ENCODE measurements at places on chromosomes 6 and 20. TPM values are rescaled to one million over a fixed set of nuclear protein-coding genes. Genes with fewer than 3 reads are reported as not detected.

DNA sequence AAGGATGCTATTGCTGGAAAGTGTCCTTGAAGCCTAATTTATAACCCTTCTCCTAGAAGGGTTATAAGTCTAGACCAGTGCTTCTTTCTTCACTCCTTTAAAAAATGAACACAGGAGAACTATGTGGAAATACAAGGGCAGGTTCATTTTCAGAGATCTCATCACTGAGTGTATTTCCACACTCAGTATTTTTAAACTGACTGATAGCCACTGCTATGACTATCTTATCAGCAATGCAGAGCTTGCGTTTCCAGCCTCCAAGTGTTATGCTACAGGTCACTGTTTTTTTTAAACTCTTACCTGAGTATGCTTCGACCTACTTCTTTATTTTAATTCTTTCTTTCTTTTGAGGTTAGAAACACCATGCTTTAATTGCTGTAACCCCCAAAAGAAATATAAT is 319.1 kb downstream of the ARHGAP18 start:
- no peaks in the 10 kb centered on the region for H3K36me3 ChIP-seq
- H3K4me3 ChIP-seq = no peak overlapping the region
- no peaks in the 10 kb centered on the region for H3K27me3 ChIP-seq
- no peak for DNase-seq
- peaks cover 14% of the 10 kb centered on the region for H3K4me1 ChIP-seq

GRCh38 chr6:159915397-159915796 is 24.6 kb downstream of the MAS1 start:
- H3K27ac ChIP-seq = no peak overlapping the region
- H3K4me1 ChIP-seq = no peaks in the 10 kb centered on the region
- H3K4me3 ChIP-seq = no peak overlapping the region
- H3K27me3 ChIP-seq = no peaks in the 10 kb centered on the region

The PRDM13 gene
- total RNA-seq = not detected

GRCh38 chr20:32680544-32681174 is 6.9 kb upstream of the C20orf203 start:
- DNase-seq = no peak
- H3K27ac ChIP-seq = no peak overlapping the region
- no peaks in the 10 kb centered on the region for H3K36me3 ChIP-seq
- no peak overlapping the region for H3K4me3 ChIP-seq
- H3K4me1 ChIP-seq = peaks cover 3% of the 10 kb centered on the region

DNA sequence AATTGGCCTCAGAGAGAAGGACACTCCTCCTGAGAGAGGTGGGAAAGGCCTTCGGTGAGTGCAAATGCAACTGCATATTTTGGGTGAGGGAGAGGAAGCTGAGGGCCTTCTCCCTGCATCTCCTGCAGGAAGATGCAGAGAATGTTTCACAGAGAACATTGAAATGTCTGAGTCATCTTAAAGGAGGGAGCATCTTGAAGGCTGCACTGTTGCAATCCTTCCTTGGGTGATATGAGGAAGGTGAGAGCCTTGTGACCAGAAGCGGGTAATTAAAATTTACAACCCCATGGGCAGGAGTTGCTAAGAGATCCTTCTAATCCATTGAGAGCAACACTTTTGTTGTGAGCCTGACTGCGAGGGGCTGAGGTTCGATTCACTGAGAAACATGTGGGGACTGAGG is 375.7 kb upstream of the MARCKS start:
- H3K4me1 ChIP-seq = no peaks in the 10 kb centered on the region
- no peak overlapping the region for H3K4me3 ChIP-seq
- no peaks in the 10 kb centered on the region for H3K27me3 ChIP-seq
- no peak overlapping the region for H3K27ac ChIP-seq
- H3K36me3 ChIP-seq = no peaks in the 10 kb centered on the region
- DNase-seq = no peak

- no peak overlapping the region for H3K27ac ChIP-seq
- no peaks in the 10 kb centered on the region for H3K27me3 ChIP-seq
- no peaks in the 10 kb centered on the region for H3K36me3 ChIP-seq
These were observed 41.2 kb upstream of the RNF146 start for GRCh38 chr6:127225497-127225896.

The OTOR gene
- not detected for total RNA-seq

DNA sequence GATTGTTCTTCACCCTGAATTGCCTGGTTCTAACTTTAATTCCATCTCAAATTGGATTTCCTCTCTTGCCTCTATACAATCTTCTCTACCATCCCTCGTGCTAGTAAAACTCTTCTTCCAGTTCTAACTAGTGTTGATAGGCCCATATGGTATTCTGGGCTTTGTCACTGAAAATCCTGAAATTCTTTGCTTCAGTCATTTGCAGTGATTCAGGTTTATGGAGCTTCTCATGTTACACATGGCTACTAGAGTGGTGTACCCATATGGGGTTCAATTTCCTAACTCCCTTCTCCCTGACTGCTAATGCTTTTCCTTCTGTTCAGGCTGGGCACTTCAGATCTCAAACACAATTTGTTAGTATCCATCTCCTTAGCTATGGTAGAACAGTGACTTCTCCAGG is 956.6 kb downstream of the KIF16B start:
- DNase-seq = no peak
- H3K27me3 ChIP-seq = no peaks in the 10 kb centered on the region
- H3K27ac ChIP-seq = no peak overlapping the region
- H3K36me3 ChIP-seq = no peaks in the 10 kb centered on the region

DNA sequence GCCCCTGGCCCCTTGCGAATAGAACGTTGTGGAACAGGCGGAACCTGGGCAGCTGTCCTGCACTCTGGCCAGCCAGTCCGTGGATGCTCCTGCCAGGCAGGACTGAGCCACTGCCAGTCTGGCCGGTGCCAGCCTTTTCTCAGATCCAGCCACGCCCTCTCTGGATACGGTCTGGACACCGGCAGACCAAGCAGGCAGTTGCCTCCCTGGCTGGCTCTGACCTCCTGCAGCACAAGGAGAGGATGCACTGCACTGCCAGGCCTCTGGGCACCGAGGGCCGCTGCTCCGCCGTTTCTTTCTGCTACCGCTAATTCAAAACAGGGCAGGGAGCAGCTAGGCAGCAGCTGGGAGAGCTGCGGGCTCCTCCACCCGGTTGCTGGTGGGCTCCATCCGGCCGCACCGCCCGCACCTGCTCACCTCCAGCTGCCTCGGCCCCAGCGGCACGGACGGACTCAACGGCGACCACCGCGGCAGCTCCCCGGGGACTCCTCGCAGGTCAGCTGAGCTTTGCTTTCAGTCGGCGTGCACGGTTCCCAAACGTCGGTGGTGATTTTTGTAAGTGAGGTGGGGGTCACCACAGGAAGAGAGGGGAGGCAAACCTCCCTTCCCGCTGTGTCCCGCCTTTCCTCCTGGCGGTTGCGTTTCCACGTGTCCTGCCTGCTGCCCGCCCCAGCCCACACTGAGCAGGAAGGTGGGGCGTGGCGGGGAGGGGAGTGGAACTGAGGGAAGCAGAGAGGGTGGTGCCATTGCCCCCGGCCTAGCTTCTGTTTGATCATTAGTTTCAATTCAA is 30.3 kb upstream of the AFDN start:
- peaks cover 18% of the 10 kb centered on the region for H3K4me1 ChIP-seq
- no peak overlapping the region for H3K27ac ChIP-seq
- H3K36me3 ChIP-seq = no peaks in the 10 kb centered on the region
- no peaks in the 10 kb centered on the region for H3K27me3 ChIP-seq
- DNase-seq = peak; percentile 23
- H3K4me3 ChIP-seq = no peak overlapping the region

The OLIG3 gene
- not detected for total RNA-seq

DNA sequence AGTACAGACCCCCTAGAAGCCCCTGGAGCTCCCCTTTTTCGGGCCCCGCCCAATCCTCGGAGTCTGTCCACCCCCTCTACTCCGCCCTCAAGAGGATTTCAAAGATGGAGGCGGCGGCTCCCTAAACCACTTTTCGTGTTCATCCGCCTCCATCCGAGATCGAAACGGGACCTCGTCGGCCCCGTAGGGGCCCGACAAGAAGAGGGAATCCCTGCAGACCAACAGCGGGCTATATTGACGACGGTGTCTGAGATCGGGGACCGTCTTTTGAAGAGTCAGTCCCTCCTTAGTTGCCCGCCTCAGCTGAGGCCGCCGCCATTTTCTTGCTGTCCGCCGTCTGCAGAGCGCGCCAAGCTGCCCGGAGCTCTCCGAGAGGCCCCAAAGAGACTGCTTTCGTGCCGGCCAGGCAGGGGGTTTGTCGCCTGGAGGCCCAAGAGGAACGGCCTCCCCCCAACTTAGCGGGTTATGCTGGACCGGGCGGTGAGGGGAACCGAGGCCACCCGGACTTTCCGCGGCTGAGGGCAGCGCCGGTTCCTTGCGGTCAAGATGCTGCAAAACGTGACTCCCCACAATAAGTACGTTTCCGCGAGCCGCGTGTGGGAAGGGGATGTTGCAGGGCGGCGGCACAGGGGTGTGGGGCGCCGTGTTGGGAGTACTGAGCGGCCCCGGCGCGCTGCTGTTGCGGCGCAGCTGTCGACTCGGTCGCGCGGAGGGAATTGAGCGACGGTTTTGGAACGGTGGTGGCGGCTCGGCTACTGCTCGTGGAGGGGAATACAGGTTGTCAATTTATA is 4.2 kb downstream of the BRD2 start:
- H3K36me3 ChIP-seq = peaks cover 44% of the 10 kb centered on the region
- peak overlapping the region; percentile 75 for H3K27ac ChIP-seq
- H3K4me3 ChIP-seq = peak overlapping the region; percentile 88

DNA sequence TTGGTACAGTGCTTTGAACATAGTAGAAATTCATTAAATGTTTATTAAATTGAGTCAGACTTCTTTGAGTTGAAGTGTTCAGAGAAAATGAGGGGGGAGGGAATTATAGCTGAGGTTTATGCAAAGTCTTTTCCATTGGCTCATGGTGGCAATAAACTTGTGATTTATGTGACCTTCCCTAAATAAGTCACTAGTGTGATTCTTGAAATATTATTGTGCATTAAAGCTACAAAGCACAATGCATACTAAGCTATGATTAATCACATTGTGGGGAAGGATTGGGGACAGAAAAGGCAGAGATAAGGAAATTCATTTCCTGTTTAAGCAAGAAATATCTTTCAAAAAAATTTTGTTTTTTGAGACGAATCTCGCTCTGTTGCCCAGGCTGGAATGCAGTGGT is 877.5 kb downstream of the TFAP2A start:
- H3K4me3 ChIP-seq = no peak overlapping the region
- no peak overlapping the region for H3K27ac ChIP-seq
- H3K4me1 ChIP-seq = no peaks in the 10 kb centered on the region
- no peaks in the 10 kb centered on the region for H3K27me3 ChIP-seq

All from B cell (primary cell).